HFF-Myc (cell line): ENCODE measurements at places on chromosomes 7 and 10.

DNA sequence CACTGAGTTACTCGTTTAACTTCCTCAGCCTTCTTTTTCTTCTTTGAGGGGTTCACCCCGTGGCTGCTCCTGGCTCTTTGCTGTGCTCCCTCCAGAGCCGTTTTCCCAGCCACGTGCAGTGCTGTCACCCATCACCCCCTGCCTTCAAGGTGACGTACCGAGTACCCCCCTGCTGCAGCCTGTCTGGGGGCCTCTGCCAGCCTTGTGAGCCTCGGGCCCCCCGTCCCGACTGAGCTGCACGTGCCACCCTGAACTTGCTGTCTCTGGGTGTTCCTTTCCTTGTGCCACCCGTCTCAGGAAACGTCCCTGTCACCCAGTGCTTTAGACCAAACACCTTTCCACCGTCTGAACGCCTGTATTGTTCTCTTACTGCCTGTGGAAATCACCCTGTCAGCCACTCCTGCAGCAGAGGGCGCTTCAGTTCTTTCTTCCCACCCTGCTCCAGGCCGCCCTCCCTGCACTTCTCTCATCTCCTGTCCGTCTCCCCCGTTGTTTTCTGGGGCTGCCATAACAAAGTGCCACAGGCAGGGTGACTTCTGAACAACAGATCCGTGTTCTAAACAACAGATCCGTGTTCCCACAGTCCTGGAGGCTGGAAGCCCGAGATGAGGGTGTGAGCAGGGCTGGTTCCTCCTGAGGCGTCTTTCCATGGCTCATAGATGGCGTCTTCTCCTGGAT is 44.6 kb downstream of the WDR37 start:
- DNase-seq = no peak

GRCh38 chr7:81469869-81470723 is 299.8 kb downstream of the HGF start:
- DNase-seq = peak; percentile 59

DNA sequence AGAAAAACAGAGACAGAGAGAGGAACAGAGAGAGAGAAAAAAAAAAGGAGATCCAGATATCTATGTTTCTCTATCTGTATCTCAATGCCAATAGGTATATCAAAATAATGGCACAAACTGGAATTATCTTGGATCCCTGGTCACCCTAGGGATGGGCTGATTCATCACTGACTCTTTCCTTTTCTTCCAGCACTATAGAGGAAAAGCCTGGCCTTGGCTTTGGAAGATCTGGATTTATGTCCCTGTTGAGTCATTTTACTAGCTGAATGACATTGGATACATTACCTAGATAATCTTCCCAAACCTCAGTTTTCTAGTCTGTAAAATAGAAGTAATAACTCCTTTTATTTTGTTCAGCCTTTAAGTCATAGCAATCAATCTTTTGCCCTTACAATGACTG is 152.8 kb upstream of the GDF10 start:
- DNase-seq = no peak

- DNase-seq = no peak
These were observed 8.9 kb downstream of the VSTM4 start for GRCh38 chr10:49106451-49106850.

DNA sequence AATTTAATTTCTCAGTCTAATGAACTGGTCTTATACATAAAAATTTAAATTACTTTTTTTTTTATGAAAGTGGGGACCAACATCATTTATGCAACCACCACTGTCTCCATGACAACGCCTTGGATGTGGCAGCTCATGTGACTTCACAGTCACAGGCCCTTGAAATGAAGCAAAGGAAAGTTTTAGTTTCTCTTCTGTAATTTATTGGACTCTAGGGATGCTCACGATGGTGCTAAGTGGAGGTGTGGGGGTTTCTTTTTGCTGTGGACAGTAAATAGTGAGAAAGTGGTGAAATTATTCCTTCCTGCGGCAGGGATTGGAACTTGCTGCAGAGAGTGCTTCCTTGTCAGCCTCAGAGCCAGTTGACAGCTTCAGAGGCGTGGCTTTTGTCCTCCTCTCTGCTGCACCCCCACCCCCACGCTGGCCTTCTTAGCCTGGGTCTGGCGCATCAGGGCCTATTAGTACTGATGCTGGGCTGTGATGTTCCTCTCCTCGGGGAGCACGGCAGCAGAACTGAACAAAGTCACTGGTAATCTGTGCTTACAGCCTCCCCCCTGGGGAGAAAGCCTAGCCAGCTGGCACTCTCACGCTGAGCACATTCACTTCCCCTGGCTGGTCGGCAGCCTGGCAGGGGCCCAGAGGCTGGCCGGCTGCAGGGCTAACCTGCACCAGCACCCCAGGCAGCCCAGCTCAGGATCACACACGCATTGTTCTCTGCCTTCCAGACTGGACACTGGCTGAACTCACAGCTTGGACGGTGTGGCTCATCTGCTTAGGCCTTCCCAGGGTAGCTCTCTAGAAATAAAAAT is 517.5 kb upstream of the GALNT17 start:
- no peak for DNase-seq

- no peak for DNase-seq
These were observed 35.4 kb downstream of the KLF6 start for GRCh38 chr10:3749600-3749999.

- DNase-seq = peak; percentile 44
These were observed 499.6 kb downstream of the MAGI2 start for GRCh38 chr7:78953726-78954363.

GRCh38 chr10:61475449-61475873 is 22.3 kb upstream of the TMEM26 start:
- no peak for DNase-seq

- DNase-seq = no peak
These were observed 59.9 kb upstream of the RHEB start for GRCh38 chr7:151579644-151580043.

DNA sequence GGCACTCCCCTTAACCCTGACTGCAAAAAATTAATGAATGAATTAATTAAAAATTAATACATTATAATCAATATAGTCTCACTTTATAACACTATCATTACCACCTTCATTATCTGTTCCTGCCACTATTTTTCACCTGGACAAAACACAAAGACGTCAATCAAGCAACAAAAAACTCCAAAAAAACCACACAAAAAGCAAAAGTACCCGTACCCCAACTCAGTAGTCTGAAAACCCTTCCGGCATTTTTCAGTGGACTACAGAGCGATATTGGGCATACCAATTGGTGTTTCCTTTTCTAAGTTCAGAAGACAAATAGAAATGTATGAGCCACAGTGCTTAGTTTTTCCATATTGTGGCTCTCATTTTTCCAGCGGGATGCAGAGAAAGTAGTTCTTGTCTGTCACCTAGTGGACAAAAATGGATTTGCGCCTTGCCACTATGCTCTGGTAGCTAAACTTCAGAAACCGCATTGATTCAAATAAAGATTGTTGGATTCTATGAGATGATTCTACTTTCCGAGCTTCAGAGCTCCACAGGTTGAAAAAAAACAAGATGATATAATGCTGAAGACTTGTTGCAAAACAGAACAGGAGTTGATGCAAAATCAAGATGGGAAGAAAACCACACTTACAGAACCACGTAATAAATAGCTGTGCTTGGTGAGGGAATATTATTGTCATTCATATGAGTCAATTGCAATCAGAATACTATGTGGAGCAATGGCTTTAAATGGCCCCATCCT is 50.6 kb upstream of the ITGB1 start:
- DNase-seq = peak; percentile 81

DNA sequence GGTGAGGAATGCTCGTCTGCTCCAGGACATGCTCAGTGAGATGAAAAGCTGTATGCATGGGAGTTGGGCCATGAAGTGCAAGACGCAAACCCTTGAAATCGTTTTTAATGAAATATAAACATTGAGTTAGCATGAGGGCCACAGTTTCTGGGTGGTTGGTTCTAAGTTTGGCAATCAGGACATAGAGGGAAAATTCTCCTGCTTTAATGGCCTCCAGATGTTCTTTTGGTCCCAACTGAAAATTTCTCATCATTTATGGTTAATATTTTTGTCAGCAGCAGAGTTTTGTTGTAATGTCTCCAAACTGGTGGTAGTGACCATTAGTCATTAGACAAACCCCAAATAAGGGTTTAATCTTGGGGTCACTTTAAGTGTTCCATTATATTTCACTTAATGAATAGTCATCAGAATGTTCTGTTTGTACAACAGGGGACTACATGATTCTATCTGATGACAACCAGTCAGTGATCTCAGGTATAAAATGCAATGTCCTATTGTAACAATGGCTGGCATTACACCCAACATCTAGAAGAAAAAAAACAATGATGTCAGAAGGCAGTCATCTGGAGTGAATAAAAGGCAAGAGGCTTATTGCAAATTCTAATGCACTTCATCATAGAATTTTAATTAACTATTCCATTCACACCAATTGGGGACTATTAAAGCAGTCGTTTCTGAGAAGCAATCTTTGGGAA is 197.4 kb downstream of the JCAD start:
- DNase-seq = no peak

DNA sequence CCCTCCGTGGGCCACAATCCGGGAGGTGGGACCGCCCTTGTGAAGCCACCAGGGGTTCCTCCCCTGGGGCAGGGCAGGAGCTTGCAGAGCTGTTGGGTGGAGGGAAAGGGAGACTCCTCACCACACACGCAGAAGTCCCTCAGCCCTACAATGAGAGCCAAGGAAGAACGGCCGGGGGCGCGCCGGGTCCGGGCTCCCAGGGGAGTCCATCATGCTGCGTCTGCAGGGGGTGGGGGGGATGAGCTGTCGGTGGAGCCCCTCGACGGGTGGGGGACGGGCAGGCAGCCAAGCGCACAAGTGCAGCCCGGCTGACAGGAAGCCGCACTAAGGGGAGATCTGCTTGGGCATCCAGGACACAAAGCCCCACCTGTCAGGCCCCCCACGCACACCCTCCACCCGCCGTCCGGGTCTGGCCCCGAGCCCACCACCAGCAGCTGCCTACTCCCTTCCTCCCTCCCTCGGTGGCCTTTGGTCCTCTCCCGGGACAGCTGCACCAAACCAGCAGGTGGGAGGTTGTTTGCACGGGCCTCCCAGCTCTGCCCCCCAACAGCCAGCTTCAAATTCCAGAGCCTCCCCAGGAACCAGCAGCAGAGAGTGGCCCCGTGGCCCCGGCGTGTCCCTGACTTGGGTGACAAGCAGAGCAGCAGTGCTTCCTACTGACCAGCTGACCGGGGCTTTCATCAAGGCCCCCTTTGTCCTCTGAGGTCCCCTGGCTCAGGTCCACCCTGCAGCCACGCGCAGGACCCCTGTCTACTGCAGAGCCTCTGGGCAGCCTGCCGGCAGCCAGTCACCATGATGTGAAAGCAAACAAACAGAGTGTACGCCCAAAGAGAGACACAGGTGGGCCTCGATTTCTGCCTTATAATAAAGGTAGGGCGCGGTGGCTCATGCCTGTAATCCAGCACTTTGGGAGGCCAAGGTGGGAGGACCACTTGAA is 50.3 kb downstream of the HIP1 start:
- no peak for DNase-seq

DNA sequence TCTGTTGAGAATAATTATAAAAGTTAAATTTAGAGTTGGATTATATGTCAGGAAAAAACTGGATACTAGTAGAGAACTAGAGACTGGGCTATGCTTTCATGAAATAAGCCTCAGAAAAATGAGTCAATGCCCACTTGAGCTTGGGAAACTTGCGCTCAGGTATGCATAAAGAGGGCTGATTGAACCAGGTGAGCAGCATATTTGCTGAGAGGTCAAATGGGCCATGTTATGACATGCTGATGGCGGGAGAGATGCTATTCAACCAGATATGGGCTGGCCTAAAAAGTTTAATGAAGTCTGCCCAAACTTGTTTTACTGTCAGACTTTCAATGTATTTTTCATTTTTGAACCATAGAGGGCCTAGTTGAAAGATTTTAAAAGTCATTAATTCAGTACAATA is 837.6 kb upstream of the GHITM start:
- DNase-seq = no peak

- DNase-seq = no peak
These were observed 1211.6 kb upstream of the LRRN3 start for GRCh38 chr7:109879287-109879828.

DNA sequence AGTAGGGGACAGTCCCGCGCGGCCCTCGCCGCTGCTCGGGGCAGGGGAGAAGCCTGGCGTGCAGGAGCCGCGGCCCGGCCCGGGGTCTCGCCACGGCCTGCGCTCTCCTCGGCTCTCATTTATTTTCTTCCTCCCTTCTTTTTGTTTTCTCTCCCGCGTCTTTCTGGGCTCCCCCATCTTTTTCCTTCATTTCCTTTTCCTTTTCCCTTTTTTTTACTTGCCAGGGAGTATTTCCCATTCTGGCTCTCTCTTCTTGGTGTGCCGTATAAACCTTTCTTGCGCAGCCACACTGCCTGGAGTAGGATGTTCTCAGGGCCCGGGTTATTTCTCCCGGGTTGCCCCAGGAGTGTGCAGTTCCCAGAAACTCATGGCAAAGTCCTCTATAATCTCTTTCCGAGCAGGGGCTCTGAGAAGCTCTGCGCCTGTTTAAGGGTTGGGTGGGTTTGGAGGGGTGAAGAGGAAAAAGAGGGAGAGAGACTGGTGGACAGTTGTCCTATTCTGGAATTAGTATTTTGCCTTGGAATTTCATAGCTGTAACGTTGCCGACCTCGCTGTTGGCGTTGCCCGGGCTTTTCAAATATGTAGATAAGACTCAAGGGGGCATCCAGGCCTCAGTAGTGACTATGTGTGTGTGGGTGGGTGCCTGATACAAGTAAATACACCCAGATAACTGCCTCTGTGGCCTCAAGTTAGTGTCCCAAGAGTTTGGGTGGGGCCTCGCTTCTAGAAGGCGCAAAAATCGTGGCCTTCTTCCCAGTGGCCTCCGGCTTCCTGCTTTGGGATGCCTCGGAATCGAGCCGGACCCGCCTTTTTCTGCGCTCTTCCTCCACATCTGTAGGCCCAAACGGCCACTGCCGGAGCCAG is 4.3 kb upstream of the ZNF503 start:
- no peak for DNase-seq

DNA sequence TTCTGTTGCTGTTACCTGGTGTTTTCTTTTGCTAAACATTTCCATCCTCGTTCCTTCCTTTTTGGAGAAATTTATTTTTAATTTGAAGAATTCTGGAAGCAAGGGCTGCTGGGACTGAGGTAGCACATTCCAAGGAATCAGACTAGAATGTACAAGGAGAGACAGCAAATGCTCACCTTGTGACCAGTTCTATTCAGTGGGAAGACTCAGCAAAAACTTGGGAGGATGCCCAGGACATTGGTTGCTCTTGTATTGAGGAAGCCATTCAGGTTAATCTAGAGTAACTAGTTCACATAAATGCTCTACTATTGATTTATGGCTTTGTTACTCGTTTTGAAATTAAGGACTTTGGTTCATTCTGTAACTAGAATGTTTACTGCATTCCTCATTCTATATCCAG is 11.3 kb downstream of the PLCE1 start:
- DNase-seq = no peak

GRCh38 chr10:72328045-72328828 is 26.5 kb downstream of the DNAJB12 start:
- DNase-seq = no peak
